ENCODE measurements at places on chromosomes 12 and 14.
A peak's percentile ranks its signal among the peaks of the same experiment; 100 is the strongest.

- no peak for DNase-seq
Measured at GRCh38 chr14:90179357-90179756, 77.0 kb upstream of the PSMC1 start.

DNA sequence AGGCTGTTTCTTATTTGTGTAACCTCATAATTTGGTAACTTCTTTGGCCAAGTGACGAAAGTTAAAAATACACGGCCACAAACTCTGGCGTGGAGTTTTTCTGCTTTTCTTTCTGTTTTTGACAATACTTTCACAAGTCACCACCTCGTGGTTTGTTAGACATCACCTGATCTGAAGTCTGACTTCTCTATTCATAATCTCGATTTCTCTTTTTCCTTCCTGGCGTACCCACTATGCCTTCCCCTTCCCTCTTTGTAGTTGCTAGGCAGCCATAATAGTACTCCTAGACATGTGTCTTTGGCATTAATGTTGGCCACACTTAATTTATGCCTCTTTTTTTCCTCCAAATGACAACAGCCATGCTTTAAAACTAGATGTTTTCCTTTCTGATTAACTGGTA, 97.6 kb downstream of the POLR3B start:
- no peak for DNase-seq

DNA sequence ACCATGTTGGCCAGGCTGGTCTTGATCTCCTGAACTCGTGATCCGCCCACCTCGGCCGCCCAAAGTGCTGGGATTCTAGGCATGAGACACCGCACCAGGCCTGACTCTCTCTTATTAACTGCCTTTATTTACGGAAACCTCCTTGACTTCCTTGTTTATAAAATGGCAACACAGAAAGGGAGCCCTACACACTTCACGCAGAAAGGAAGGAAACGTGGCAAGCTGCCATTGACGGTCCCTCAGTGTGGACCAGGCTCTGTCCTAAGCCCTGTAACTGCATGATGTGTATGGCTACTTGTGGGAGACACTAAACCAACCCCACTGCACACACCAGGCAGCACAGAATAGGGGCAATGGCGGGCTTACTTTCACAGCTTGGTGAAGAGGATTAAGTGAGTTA, 11.7 kb downstream of the CINP start:
- no peak for DNase-seq

- no peak for DNase-seq
Measured at GRCh38 chr12:90622431-90622830, 332.5 kb downstream of the CCER1 start.

DNA sequence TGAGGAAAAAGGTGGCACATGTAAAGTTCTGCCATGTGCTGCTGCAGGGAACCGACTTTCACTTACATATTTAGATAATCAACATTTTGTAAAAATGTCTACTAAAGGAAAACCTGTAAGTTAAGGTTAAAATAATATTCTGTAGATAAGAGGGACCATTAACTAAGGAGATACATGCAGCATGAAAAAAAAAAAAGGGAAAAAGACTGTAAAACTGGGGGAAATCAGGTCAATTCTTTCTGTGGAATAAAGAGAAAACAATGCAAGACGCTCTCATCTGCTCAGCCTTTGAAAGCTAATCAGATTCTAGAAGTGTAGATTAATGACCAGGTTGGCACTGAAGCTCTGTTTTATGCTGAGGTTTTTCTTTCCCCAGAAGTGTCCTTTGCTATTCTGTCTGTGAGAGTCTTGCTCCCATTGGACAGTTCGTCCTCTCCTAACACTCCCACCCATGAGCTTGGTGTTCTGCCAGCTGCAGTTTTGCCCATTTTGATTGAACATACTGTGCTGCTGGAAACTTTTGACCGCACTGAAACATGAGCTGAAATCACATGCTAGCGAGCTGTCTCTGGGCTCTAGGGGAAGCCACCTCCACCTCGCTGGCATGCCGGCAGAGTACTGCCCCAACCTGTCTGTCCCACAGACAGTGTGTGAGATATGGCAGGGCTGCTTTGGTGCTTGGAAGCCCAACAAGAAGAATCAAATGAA, 39.7 kb downstream of the PPTC7 start:
- DNase-seq: peak; percentile 99

- no peak for DNase-seq
Measured at GRCh38 chr12:131095826-131096680, 142.3 kb downstream of the ADGRD1 start.

DNA sequence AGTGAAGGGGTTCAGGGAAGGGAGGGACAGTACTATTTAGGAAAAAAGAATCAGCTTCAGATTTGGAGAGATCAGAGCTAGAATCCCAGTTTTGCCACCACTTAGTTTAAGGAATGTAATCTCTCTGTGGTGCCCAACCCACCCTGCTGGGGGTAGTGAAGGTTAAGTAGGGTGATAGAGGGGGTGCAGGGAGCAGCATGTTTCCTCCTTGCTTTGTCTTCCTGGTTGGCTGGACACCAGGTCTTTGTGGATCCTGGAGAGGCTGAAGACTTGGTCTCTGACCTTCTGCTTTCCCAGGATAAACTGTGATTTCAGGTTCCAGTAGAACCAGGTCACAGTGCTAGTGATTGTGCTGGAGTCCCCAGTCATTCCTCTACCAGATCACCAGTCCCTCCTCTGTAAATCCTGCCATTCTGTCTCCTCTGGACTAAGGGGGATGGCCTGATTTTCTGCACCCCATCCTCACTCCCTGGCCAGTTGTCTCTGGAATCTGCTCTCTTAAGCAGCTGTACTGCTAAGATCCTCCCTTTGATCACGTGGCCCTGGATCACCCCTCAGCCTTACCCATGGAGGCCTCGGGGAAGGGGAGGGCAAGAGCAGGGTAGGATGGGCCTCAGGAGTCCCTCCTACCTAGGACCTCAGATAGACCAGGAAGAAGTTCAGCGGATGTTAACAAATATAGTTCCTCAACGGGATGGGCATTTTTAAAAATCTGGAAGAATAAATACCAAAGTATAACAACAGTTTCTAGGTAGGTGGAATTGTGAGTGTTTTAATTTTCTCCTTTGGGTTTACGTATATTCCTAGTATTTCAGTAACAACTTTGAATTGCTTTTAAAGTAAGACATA, 3.1 kb downstream of the MAP3K12 start:
- peak; percentile 52 for DNase-seq

DNA sequence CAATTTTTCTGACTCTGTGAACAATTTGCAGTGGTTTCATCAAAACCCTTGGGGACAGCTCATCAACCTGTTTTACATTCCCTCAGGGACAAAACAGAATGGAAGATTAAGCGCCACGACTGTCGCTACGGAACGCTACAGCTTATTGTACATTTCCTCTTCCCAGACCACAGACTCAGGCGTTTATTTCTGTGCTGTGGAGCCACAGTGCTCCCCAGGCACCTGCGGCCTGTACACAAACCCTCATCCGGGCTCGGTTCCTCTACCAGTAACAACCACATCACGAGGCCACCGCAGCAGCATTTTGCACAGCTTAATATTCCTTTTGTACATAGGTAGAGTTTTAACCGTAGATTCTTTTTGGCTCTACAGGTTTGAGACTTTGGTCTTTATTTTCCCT, 397.4 kb upstream of the OR4E1 start:
- DNase-seq: no peak
